GM19239 (cell line): ENCODE measurements at places on chromosomes 3 and 15.

- no peak for DNase-seq
These were observed 25.0 kb upstream of the BCL6 start for GRCh38 chr3:187770224-187770623.

DNA sequence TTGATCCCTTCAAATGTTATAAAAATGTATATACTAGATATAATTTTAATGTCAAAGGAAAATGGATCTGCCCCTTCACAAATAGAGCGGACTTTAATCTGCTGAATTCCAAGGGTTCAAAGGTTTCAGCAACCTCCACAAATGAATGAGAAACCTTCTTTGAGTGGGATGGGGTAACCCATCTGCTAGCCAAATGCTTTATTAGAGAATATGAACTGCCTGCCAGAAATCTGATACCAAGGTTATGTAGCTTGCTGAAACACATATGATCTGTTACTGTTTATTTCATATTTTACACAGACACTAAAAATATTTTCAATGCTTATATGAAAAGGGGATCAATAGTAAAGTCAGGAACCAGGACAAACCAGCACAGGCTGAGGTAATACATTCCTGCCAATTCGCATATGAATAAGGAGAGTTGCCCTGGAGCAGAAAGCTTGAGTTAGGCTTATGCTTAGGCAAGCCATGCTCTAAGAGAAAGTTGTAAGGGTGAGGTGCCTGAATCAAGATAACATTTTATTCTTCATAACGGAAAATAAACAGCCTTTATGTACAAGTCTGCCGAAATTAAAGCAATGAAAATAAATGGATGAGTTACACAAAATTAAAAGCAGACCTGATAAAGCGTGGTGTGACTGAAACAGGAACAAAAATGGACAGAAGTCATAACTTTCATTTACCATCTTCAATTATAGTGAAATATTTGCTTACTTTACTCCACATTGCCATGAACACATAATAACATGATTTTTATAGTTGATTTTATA lies 26.5 kb downstream of the PLOD2 start:
- no peak for DNase-seq

GRCh38 chr15:65818927-65819562 lies 27.0 kb upstream of the DENND4A start:
- no peak for DNase-seq

GRCh38 chr3:36257158-36257852 lies 123.0 kb upstream of the STAC start:
- no peak for DNase-seq

DNA sequence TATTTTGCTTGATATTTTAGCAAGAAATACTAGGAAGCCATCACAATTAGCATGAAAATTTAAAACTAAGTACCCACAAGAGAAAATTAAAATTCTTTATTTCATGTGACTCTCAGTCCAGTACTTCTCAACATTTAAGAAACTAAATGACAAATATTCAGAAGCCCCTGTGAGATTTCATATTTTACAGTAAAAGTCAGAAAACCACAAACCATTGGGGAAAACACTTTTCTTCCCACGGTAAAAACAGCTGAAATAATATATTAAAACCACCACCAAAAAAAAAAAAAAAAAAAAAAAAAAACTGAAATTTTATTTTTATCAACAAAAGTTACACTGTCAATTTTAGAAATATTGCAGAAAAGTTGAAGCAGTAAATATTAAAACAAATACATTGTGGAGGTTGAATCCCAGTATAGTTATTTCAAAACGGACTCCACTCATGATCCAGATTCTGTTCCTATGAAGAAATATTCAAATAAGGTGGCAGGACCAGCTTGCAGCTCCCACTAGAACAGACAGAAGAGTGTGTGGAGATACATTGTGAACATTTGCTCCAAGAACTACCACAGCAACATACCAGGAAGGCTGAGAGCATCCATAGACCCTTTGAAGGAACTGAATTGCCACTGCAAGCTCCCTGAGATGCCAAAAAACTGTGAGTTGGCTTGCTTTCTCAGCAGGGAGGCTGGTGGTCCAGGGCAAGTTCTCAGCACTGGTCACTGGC lies 308.2 kb downstream of the CTNNB1 start:
- DNase-seq = no peak

DNA sequence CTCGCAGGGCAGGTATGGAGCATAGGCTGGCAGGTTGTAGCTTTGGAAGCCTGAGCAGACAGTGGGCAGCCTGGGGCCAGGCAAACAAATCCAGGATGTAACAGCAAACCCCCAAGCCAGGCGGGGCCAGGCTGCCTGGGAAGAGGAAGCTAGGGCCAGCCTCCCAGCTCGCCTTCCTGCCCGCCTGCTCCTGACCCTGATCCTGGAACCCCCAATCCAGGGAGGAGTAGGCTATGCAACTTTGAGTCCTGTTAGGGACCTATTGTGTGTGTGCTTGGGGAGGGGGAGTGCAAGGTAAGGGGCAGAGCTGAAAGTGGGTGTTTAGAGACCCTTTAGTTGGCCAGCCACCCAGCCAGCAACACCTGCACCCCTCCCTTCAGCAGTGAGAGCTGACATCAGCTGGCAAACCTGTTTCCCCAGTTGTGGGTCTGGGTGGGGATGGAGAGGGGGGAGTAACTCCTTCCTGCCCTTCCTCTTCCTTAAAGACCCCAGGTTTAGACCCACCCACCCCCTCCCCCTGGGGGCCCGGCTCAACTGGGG lies 2.5 kb downstream of the NBEAL2 start:
- DNase-seq = no peak

- no peak for DNase-seq
These were observed 40.5 kb downstream of the ARMC8 start for GRCh38 chr3:138227650-138228049.

DNA sequence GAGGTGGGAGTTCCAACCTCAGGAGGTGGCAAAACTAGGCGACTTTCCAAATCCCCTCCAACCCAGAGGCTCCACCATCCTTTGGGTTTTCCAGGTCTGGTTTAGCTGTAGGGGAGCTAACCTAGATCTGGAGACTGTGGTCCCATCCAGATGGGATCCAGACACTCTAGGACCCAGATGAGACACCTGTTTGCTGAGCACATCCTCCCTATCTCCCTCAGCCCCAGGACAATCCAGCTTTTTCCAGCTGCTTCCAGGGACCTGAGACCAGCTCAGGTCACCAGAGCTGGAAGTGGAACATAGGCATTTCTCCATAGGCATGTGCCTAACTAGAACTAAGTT lies 18.2 kb downstream of the CRTAP start:
- no peak for DNase-seq

GRCh38 chr3:18111796-18112232 lies 313.3 kb downstream of the SATB1 start:
- DNase-seq = no peak

- DNase-seq = no peak
These were observed 2.7 kb downstream of the HERC1 start for GRCh38 chr15:63831041-63831440.

DNA sequence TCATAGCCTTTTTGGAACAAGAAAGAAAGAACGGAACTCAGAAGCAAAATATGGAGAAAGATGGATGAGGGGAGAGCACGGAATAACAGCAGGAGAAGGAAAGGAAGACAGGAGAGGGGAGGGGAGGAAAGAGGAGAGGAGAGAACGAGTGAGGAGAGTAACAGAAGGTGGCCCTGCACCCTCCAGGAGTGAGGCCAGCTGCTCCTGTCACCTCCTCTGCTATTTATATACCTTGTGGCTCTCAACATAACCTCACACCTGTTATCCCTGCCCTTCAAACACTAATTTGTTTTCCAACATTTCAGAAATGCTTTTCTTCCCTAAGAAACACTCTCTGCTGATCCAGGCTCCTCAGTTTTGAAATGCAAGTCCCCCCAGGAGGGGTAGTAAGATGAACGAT lies 53.4 kb upstream of the ATP2B2 start:
- no peak for DNase-seq

DNA sequence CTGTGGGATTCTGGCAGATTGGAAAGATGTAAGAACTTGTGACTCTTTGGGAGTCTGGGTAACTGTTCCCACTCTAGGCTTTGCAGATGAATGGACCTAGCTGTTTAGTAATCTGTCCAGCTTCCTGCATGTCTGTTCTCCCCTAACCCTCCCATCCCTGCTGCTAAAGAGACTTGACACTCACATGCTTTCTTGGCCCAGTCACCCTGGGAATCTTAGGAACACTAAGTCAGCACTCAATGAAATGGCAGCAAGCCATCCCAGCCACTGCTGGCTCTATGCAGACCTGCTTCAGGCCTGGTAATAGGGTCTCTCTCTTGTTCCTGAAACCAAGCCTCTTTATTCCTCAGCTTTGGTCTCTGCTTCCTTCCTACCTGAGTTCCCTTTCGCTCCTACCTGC lies 63.7 kb upstream of the THSD4 start:
- no peak for DNase-seq

DNA sequence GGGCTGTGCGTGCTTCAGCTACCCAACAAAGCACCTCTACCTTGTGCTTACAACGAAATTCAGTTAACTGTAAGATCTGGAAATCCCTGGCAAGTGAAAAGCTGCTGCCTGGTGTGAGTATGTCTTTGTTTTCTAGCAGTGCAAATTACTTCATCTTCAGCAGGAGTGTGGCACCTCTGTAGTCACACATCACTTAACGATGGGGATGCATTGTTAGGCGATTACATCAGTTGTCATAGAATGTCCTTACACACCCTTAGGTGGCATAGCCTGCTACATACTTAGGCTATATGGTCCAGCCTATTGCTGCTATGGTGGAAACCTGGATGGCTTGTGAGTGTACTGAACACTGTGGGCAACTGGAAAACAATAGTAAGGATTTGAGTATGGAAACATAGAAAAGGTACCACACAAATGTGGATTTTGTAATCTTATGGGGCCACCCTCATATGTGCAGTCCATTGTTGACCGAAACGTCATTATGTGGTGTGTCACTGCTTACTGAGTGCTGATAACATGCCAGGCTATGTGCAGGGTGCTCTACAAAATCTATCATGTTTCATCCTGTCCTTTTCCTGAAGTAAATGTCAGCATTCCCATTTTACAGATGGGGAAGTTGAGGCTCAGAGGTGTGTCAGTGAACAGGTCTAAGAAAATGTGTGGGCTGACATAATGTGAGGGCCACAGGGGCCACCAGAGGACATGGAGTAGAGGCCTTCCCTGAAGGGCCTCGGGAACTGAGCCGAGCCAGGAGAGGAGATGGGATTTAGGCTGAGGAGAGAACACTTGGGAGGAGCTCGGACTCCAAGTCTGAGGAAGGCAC lies 173.5 kb downstream of the VGLL4 start:
- no peak for DNase-seq

DNA sequence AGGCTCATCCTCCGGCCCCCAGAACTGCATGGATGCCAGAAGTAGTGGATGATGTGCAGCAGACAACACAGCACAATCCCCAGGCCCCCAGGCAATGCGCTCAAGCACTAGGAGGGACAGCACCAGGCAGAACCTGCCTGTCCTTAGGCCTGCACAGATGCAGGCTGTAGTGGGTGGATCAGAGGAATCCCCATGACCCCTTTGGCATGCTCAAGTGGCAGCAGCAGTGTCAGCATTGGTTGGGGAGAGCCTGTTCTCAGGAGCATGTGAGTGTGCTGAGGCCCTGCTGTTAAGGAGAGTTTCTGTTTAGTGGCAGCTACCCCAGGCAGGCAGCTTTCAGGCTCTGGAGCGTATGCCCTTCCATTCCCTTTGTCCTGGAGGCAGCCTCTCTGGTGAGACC lies 25.1 kb upstream of the CD200R1L start:
- no peak for DNase-seq

DNA sequence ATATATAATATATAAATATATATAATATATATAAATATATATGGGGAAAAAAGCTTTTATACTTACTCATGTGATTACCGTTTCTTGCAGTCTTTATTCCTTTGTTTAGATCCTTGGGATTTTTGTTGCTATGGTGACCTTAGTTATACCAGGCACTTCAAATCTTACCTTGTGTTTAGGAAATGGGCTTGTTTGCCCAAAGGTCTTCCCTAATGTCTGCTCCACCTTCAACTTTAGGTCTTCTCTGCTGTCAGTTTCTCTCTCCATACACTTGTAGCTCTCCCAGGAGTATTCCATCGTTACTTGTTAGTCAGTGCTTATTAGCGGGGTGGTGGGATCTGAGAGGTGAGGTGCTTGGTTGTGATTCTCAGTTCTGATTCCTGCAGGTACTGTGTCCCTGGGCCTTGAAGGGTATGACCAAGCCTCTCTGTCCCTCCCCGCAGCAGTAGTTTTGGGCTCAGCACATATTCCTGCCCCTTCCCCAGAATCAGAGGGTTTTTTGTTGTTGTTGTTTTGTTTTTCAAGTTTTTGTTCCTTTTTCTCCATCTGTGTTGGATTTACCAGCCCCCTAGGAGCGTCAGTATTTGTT lies 9.6 kb upstream of the LAMP3 start:
- DNase-seq = no peak

DNA sequence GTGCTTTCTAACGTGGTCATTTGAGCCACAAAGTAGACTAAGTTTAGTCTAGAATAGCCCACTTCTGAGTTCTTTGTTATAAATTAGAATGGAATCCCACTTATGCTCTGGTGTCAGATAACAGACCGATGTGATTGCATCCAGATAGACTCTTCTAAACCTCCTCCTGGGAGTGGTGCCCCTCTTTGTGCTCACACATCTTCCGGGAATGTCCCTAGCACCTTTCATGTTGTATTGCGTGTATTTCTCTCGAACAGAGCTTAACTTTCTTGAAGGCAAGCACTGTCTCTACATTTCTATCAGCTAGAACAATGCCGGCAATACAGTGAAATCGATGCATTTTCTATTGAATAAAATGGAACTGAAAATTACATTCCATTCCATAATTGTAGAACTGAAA lies 23.0 kb downstream of the CP start:
- DNase-seq = no peak

GRCh38 chr3:77421916-77422315 lies 382.0 kb downstream of the ROBO2 start:
- no peak for DNase-seq

DNA sequence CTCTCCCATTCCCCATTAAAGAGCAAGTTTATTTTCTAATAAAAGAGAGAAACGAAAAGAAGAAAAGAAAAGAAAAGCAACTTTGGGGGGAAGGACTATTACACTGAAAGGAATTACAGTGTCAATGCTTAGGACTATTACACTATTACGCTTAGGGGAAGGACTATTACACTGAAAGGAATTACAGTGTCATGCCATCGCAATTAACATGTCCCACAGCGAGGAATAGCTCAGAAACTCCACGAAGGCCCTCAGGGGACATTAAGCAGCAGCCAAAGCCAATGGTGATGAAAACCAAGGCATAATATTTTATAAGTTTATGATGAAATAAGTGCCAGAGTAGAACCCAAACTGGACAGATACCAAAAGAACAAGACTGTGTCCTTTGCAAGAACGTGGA lies 22.1 kb upstream of the DET1 start:
- no peak for DNase-seq

DNA sequence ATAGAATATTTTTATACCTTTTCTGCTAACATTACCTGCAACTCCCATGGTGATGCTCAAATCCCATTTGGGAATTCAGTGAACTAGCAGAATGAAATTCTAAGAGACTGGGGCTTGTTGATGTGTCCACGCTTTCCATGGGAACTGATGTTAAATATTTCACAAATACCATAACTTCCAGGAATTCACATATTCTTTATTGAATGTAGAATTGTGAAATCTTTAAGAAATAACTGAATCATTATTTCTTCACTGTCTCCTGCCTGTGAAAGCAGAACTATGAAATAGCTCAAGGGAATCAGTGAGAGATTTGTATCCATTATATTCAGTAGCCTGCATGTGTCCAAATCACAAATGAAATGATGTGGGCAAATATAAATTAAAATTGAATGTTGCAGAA lies 130.8 kb downstream of the SERPINI1 start:
- no peak for DNase-seq

GRCh38 chr15:69158201-69158842 lies 2.1 kb upstream of the GLCE start:
- no peak for DNase-seq
